ENCODE measurements at places on chromosomes 16 and 17.

DNA sequence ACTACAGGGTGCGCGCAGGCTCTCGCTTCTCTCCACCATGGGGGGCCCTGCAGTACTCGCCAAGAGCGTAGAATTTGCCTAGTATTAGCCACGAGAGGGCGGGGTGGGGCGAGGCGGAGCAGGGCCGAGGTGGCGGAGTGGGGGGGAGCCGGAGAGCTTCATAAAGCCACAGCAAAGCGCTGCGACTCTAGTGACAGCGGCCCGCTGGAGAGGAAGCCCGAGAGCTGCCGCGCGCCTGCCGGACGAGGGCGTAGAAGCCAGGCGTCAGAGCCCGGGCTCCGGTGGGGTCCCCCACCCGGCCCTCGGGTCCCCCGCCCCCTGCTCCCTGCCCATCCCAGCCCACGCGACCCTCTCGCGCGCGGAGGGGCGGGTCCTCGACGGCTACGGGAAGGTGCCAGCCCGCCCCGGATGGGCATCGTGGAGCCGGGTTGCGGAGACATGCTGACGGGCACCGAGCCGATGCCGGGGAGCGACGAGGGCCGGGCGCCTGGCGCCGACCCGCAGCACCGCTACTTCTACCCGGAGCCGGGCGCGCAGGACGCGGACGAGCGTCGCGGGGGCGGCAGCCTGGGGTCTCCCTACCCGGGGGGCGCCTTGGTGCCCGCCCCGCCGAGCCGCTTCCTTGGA, at the start of gene TBX21:
Gene TBX21 (plus strand): TSS at position 190 of the 627 bp plus-strand sequence. CDS start 219 bp downstream, at position 409.
- DNase-seq: peak; percentile 61

- no peak for DNase-seq
Measured at GRCh38 chr17:60902399-60902798, 224.7 kb downstream of the BCAS3 start.

DNA sequence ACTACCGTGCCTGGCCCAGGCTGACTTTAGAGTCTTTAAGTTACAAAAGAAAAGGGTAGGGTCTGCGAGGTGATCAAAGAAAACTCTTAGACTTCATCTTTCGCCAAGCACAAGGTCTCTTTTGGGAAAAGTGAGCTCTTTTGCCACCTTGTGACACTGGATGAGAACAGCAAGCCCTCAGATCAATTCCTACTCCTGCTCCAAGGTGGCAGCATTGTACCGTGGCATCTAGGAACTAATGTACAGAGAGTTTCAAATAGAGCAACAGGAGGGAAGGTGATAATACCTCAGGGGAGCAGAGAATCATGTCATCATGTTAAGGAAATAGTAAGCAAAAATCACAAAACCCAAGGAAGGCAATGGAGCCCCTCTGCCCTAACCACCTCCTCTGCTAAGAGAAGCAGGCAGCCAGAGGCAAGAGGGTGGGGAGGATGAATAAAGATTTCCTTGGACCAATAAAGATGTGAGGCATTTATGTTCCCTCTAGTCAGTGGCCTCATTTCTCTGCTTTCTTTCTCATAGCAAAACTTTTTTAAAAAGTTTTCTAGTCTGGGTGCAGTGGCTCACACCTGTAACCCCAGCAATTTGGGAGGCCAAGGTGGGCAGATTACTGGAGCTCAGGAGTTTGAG, 2.1 kb upstream of the C17orf78 start:
- peak; percentile 81 for DNase-seq

- DNase-seq: no peak
Measured at GRCh38 chr17:31523862-31524730, 132.6 kb downstream of the RAB11FIP4 start.

DNA sequence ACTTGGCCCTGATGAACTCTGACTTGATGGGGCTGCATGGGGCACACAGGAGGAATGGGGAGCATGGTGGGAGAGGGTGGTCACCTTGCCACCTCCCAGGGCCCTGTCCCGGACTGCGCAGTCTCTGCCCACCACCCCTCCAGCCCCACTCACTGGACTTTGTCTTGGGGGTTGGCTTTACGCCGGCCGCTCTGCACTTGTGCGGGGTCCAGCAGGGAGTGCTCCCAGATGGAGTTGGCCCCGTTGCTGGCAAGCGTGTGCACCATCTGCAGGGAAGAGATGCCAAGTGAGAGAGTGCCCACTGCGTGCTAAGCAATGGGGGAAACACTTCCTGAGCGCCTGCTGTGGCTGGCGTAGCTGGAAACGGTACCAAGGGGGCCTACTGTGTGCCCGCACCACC, 6.7 kb downstream of the GIT1 start:
- DNase-seq: no peak

DNA sequence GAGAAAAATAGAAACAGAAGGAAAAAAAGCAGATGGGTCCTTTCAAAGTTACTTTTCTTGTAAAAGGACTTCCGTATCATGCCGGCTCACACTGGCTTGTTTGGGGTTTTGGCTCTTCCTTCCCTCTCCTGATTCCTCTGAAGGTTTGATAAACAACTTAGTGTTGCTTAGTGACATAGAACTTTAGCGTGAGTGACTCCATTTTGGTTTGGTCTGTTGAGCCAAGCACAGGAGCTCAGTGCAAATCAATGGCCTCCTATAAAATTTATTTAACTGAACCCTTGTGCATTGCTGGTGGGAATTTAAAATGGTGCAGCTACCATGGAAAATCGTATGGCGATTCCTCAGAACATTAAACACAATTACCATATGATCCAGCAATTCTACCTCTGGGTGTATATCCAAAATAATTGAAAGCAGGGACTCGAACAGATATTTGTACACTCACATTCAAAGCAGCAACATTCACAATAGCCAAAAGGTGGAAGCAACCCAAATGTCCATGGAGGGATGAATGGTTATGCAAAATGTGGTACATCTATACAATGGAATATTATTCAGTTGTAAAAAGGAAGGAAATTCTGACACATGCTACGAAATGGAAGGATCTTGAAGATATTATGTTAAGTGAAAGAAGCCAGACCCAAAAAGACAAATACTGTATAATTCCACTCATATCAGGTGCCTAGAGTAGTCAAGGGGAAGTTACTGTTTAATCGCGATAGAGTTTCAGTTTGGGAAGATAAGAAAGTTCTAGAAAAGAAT, 1.1 kb upstream of the TUBG2 start:
- no peak for DNase-seq

DNA sequence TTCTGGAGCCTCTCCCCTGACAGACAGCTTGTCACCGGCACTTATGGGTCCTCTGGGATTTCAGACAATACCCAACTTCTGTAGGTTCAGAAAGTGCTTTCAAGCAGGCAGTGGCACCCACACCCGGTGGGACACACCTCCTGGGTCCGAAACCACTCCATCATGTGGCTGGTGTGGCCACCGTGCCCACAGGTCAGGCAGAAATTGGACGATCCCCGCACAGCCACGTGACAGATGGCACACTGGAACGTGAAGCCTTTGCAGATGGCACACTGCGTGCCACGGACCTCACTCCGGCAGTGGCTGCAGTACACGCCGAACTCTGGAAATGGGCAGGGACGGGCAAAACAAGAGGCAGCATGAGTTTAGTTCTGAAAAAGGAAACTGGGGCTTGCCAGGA, 99.5 kb upstream of the FA2H start:
- no peak for DNase-seq

DNA sequence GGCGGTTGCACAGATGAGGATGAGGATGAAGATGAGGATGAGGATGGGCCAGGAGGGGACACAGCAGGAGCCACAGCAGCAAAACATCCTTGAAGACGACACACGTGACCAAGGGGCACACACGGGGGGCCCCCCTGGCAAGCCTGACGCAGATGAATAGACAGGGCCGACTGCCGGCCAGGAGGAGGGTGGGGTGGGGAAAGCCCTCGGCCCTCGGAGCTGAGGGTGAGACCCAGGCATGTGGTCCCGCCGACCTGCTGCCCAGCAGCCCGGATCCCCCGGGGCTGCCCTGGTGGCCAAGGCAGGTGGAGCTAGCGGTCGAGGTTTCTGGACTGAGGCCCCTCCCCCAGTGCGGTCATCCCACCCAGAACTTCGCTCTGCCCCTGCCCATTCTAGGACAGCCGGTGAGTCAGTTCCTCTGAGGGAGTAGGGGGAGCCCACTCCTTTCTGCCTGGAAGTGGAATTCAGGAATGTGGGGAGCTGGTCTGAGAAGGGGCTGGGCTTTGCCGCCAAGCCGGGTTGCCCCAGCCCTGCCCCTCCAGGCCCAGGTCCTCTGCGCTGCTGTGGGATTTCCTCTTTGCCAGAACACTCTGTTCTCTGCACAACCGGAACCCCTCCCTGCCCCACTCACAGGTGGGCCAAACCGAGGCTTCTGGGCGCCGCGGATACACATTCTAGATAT, 9.9 kb downstream of the CYGB start:
- DNase-seq: no peak

- peak; percentile 30 for DNase-seq
Measured at GRCh38 chr17:57357392-57357784, 101.1 kb downstream of the MSI2 start.

DNA sequence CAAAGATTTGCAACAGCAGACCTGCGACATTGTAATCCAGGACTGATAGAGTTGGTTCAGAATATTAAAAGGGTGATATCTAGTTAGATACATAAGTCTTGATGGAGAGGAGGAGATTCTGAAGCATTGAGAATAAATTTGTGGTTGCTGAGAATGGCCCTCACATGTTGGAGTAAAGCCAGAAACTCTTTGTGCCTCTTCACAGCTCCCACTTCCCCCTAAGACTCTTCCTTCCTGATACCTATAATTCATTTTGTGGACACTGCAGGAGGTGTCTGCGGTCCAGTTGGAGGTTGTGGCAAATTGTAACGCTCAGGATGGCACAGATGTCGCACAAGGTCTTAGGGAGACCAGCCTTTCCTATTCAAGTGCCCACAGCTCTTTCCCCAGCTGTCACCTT, 17.5 kb downstream of the WWOX start:
- no peak for DNase-seq

DNA sequence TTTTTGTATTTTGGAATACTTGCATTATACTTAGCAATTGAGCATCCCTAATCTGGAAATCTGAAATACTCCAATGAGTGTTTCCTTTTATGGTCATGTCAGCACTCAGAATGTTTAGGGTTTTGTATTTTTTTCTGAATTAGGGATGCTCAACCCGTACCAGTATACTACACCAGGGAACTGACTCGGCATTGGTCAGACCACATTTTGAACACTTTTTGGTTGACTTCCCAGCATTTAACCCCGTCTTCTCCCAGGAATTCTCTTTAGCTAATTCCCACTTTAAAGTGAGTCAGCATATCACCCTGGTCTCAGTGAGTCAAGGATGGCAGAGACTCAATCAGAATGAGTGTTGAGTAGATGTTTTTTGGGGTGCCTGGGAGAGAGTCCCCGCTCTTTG, 177.9 kb downstream of the SPECC1 start:
- no peak for DNase-seq

- DNase-seq: no peak
Measured at GRCh38 chr17:31834448-31834847, 24.6 kb downstream of the COPRS start.

DNA sequence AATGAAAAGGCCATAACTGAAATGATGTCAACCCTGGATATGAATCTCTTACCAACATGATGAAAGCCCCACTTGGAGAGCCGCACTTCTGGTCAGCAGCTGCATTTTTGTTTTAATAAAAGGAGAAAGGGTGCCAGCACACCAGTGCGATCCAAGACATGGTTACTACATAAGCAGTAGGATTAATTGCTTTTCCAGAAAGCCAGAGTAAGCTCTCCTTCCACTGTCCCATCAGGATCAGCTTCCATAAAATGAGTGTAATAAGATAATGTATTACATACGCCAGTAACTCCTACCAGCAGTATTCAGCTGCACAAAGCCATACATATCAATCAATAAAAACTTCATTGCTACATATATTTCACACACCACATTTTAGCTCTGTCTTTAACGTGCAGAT, 26.3 kb upstream of the NACA2 start:
- DNase-seq: no peak

DNA sequence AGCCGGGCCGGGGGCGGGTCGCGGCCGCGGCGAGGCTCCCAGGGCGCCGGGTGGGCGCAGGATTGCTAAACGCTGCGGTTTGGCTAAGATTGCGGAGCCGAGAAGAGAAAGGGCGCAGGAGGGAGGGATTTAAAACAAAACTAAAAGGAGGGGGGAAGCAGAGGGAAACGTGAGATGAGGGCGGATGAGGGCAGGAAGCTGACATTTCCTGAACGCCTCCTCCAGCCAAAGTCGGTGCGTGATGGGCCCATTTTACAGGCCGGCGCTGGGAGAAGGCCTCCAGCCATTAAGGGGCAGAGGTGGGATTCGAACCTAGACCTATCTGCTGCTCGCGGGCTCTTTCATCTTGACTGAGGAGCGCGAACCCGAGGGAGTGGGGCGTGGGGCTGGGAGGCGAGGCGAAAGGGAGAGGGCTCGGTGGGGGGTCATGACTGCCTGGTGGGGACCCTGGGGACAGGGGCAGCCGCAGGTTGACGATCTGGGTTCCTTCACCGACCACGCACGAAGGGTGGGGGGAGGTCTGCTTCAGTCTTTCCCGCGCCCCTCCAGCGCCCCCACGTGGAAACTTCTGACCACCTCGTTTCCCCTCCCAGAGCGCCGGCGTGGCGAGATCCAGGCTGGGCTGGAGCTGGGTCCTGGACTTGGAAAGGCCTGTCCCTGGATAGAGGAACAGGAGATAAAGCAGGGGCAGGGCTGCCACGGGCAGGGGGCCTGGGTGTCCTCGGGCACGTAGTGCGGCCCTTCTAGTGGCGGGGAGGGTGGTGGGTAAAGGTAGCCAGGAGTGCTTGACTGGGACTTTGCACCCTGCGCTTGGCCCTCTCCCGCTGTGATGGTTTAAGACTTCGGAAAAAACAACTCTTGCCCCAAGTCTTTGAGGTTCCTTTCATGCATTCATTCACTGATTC, 3.8 kb upstream of the TAC4 start:
- peak; percentile 22 for DNase-seq

DNA sequence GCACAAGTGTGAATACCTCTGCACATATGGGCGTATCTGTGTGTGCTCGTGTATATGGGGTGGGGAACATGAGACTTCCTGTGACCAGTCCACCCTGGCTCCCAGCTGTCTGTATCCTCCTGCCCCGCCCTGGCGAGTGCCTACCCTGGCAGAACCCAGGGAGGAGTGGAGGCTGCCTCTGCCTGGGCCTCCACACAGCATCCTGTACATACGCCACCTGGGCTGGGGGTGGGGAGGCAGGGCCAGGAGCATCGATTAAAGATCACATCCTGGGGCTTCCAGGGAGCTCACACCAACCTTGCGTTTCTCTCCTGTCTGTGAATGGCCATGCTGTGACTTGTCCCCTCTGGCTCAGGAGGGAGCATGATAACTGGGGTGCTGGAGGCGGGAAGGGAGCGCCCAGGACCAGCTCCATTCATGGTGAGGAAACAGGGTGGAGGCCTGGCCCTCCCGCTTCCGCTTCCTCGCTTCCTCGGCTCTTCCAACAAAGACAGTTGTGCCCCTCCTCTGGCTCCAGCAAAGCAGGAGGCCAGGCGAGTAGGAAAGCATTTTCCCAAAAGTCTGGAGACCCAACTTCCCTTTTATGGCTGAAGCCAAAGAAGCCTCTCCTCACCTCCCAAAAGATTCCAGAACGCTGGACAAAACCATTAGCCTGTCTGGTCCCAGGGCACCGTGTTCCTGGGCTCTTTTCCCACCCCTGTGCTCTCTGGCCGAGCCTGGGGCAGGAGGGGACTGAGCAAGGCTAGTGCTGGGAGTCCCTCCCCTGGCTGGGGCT, 22.9 kb downstream of the ADAM11 start:
- DNase-seq: no peak

Measured in NCI-H1105 treated with DMSO at 0.1 percent for 48 hours (cell line).